Stimulated activated naive CD8-positive, alpha-beta T cell treated with anti-CD3 and anti-CD28 coated beads, Interleukin-15, Interleukin-2, amounts not matched to agents 100 U/mL and 50 U/mL, for 24 hours (primary cell): ENCODE measurements at places on chromosomes 7 and 10.
A peak's percentile ranks its signal among the peaks of the same experiment; 100 is the strongest.

DNA sequence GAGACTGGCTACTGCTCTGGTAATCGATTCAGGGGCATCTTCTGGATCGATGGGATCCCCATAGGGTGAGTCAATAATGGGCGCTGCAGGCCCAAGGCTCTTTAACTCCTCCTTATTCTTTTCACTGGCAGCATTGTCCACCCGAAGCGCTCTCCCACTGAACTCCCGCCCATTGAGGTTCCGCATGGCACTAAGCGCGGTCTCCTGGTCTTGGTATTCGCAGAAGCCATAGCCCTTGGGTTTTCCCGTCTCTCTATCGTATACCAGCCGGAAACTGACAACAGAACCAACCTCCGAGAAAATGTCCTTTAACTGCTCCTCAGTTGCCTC lies 285 bp downstream of the CSTF2T start:
- peak; percentile 32 for DNase-seq

- DNase-seq, result no peak
Observed at GRCh38 chr10:18306031-18306430, 165.8 kb downstream of the CACNB2 start.

GRCh38 chr10:58555930-58556311 lies 43.2 kb downstream of the BICC1 start:
- no peak for DNase-seq

GRCh38 chr7:47227762-47228177 lies 354.1 kb downstream of the TNS3 start:
- DNase-seq, result no peak

DNA sequence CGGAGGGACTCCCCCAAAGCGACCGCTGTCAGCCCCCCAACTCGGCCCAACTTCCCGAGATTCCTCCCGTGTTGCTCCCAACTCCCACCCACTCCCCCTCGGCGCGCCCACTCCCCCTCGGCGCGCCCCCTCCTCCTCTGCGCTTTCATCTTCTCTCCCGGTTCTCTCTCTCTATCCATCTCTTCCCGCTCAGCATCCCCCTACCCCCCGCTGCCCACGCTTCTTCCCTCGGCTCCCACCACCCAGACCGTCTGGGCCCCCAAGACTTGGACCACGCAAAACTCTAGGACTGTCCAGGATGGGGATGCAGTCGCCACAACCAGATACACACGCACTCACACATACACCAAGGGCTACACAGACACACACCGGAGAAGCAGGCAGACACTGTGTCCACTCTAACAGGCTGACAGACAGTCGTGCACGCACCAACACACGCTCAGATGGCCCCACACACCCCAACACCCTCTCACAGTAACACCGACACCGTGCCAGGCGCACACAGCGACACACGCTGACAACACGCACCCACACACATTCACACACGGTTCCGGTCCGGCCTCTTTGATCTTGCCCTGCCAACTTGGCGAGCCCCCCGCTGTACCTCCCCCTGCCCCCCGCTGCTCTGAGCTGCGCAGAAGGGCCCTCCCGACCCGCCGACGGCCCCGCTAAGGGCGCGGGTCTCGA lies 1.1 kb downstream of the GRID1 start:
- no peak for DNase-seq

GRCh38 chr7:100720671-100721504 lies 620 bp downstream of the EPO start:
- DNase-seq, result no peak

- no peak for DNase-seq
Observed at GRCh38 chr10:104479906-104480593, 126.4 kb downstream of the CFAP58 start.

DNA sequence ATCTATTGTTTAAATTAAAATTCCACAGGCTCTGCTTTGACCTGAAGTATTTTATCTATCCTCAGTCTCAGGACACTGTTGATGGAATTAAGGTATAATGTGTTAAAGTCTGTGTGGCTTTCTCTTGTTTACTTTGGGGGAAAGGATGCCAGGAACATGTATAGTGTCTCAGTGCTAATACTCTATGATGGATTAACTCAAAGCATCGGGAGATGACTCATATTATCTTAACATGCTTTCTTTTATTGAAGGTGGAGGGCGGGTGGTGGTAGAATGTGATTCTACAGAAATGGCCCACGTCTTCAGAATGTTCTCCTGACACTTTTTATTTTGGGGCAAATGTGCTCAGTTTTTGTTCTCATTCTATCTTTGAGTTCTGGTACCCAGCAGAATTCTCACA lies 189.0 kb downstream of the ANKRD30A start:
- DNase-seq, result no peak

GRCh38 chr10:62099299-62099698 lies 169.3 kb downstream of the RTKN2 start:
- no peak for DNase-seq
